ENCODE measurements at places on chromosomes 1 and 21.
A peak's percentile ranks its signal among the peaks of the same experiment; 100 is the strongest.

DNA sequence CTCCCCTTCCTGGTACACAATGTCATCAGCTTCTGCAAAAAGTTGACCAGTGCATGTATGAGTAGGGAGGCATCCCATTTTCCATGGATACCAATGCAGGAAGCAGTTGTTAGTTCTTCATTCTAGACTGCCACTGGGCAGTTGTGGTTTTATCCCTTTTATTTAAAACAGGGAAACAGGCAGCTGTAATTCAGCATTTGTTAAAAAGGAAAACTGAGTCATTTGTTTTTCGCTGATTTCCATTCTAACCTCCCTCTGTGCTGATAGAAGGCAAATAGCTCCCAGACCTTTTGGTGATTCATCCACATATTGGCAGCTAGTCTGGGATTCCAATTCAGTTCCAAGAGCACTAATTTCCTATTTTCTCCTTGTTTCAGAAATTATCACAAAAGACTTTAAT lies 21.1 kb upstream of the ABCA4 start:
- peak; percentile 76 for DNase-seq

- peak; percentile 97 for DNase-seq
Observed at GRCh38 chr1:215475796-215476481, 91.2 kb upstream of the KCTD3 start.

- peak; percentile 66 for DNase-seq
Observed at GRCh38 chr1:154607106-154607608, 829 bp downstream of the ADAR start.

DNA sequence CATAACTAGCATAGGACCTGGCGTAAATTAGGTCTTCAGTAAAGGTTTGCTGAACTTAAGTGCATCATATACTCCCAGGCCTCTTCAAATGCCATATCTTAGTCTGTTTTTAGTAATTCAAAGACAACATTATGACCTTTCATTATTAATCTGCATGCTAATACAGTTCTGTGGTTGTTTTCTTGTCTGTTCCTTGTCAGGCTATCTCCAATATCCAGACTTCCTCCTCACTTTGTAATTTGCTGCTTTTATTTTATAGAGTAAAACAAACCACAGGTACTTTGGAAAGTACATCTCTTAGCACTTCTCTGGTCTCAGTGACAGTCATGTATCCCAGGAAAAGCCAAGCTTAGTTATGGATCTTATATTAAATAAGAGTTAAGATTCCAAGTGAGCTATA lies 65.1 kb upstream of the BMP8A start:
- DNase-seq, result no peak

DNA sequence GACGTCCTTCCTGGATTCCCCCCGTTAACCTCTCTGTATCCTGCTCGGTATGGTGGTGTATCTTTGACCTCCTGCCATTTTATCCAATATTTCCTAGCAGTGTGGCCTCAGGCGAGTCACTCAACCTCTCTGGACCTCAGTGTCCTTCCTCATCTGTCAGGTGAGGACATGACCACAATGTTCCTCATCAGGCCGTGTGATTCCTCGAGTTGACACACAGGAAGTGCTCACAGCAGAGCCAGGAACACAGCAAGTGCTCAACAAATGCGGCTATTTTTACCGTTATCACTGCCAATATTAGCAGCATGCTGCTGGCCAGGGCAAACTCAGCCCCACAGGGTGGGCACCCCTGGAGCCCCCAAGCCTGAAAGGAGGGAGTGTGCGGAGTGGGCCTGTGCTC lies 450.2 kb downstream of the KIF26B start:
- no peak for DNase-seq

DNA sequence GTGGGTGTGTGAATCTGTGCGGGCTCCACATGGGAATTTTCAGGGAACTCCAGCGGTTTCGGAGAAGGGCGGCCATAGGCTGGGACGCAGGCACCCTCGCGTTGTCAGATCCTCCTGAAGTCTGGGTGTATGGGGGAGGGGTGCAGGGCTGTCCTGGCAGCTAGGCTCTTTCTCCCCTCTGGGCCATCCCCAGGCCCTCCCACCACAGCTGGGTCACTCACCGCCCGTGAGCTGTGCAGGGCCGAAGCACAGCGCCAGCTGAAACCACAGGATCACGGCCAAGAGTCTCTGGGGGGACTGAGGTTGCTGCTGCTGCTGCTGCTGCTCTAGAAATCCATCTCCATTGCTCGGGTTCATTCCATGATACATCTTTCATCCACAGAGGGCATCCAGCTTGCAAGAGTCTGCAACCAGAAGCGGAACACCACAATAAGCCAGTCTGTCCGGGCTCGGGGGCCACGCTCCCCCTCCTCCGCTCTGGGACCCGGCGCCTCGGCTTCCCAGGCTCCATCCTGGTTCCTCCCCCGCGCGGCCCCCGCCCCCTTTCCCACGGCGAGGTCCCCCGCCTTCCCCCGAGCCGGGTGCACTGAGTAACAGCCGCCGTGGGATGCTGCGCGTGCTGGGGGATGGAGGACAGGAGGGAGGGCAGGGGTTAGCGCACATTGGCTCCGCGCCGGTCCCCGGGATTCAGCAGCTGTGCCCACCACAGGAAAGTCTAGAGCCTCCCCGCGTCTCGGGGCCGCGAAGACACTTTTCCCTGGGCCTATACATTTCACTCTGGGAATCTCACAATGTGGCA lies 720 bp downstream of the SUSD4 start:
- DNase-seq, result peak; percentile 42

DNA sequence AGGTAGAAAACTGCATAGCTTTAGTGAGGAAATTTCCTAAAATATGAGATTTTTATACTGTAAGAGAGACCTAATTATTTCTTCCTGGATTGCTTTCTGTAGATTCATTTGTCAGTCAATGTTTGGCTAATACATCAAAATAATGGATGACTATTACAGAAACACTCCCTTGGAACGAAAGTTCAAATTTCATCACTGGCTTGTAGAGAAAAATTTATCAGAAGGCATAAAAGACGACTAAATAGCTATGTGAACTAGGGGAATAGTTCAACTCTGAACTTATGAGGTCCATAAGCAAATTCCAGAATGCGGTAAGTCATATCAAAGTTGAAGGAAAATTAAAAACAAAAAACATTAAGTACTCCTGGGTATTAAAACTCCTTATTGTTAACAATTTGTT lies 36.0 kb downstream of the WNT2B start:
- DNase-seq, result peak; percentile 76

DNA sequence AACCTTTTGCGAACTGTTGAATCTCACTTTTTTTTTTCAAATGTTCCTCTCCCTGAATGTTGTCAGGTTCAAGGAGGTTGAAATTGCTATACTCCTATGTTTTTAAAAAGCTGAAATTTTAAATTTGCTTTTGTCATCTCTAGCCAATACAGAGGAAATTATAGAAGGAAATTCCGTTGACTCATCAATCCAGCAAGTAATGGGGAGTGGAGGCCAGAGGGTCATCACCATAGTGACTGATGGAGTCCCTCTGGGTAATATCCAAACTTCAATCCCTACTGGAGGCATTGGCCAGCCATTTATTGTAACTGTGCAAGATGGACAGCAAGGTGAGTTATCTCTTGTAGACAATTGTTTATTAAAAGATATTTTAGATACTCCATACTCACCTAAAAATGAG lies 36.3 kb downstream of the GABPB2 start:
- DNase-seq, result peak; percentile 43

DNA sequence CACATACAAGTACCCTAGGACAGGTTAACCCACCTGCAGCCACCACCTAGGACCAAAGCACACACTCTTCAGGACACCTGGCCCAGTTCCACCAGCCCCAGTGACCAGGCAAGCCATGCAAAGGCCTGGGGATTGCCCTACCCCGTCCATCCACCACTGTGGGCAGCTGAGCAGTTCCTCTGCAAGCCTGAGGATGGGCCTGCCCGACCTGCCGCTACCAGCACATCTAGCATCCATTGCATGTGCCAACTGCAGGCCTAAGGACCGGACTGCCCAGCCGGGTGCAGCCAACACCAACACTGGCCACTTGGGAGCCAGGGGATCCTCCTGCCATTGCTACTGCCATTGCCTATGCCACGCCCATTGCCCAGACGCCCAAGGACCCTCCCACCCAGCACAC lies 558.3 kb downstream of the SMYD3 start:
- no peak for DNase-seq

- no peak for DNase-seq
Observed at GRCh38 chr1:42348498-42348897, 13.5 kb upstream of the FOXJ3 start.

DNA sequence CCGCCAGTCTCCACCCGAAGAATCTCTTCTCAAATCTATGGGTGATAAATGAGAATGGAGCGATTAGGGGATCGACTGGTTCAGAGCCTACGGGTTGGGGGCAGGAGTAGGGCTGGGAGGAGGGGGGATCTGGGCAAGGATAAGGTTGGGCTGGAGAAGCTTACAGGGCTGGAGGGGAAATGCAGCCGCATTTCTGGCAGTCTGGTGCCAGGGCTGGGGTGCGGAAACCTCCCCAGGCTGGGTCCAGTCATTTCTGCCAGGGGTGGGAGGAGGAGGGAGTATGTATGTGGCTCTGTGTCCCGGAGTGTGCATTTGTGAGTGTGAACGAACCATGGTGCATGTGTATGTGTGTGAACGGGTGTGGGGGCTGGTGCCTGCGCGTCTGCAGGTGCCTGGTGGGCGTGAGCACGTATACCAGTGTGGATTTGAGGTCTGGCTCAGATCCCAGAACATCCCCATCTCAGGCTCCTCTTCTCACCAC lies 10.2 kb downstream of the C1orf216 start:
- peak; percentile 24 for DNase-seq

- DNase-seq, result no peak
Observed at GRCh38 chr21:37339552-37339939, 27.0 kb upstream of the DYRK1A start.

- DNase-seq, result peak; percentile 52
Observed at GRCh38 chr1:221794079-221794670, 52.3 kb upstream of the DUSP10 start.

DNA sequence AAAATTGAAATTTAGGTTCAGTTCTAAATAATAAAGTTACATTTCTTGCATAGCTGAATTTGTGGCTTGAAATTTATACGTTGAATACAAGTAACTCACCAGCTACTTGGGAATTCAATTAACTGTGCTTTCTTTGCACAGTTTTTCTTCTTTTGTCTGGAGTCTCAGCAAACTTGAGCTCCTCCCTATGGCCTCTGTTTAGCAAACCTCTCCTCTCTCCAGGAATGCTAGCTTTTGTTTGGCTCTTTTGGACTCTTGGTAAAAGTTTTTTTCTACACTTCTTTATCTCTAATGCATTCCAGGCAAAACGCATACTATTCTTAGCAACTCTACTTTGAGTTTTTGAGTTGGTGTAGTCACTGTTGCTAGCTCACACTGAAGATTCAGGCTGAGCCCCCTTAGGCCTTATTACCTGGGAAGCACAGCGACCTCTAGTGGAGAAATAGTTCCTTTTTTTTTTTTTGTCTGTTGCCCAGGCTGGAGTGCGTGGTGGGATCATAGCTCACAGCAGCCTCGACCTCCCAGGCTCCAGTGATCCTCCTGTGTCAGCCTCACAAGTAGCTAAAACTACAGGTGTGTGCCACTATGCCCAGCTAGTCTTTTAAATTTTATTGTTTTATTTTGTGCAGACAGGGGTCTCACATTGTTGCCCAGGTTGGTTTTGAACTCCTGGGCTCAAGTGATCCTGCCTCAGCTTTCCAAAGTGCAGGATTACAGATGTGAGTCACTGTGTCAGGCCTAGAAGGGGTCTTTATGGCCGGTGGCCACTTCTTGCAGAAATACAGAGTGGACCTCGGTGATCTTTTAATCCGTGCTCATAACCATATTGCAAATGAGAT lies 61.7 kb downstream of the CASQ2 start:
- peak; percentile 59 for DNase-seq

DNA sequence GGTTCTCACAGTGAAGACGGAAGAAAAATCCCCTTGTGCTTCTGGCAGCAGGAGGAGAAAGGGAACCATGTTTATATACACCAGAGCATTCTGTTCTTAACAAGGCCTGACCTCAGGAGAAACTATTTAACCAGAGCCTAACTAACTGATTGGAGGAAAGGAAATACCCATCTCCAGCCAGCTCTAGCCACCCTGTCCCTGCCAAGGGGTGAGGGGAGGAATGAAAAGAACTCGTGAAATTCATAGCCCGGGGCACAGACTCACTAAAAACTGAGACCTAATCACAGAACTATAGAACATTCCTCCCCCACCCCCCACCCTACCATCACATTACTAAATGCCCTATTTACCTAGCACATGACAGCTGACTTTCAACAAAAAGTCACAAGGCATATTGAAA lies 65.0 kb downstream of the KCNH1 start:
- no peak for DNase-seq

GRCh38 chr1:174975764-174976163 lies 24.0 kb upstream of the CACYBP start:
- DNase-seq, result no peak

DNA sequence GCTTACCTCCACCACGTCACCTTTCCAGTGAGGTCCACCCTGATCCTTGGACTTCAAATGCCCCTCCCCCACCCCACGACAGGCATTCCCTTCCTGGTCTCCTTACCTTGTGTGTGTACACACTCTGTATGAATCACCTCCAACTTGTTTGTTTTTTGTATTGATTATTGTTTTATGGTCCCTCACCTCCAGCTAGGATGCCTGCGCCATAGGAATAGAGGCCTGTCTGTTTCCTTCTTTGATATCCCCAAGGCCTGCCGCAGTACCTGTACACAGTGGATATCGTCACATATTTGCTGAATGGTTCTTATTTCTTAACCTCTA lies 219.6 kb upstream of the POU3F1 start:
- no peak for DNase-seq

DNA sequence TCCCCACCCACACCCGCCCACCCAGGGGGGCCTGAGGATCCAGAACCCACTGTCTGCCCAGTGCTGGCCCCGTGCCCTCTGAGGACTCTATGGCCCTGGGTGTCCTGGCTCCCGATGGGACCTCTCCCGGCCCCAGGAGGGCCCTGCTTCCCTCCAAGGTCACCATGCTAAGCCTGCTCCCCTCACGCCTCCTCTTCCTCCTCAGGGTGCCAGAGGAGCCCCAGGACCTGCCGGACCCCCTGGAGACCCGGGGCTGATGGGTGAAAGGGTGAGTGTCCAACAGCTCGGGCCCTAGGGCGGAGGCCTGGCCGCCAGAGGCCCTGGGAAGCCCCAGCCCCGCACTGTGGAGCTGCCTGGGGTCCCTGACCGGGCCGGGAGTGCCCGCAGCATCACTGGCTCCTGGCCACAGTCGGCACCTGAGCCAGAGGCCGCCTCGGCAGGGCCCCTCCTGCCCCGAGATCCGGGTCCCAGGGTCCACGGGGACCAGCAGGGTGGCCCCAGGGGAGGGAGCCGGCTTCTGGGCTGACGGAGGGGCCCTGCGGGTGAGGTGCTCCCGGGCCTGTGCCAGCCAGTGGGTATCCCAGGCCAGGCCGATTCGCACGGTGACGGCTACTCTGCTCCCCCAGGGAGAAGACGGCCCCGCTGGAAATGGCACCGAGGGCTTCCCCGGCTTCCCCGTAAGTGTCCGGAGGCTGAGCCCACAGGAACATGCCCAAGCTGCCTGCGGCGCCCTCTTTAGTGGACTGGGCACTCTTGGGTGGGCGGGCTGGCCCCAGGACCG lies 16.1 kb downstream of the COL6A1 start:
- no peak for DNase-seq

DNA sequence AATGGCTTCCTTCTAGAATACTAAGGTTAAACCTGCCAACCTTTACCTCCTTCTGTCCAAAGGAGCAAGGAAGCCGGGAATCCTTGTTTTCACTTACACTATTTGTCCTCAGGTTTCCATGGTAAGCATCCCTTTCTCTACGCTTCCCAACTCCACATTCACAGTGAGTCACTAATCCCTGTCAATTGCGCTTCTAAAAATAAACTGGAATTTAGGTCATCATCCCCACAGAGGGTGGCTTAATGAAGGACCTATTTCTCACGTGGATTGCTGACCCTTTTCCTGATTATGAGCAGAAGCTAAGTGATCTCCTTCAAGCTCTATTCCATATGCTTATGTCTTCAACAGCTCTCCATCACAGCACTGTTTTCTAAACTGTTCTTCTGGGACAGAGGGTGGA lies 39.9 kb upstream of the ABCA4 start:
- DNase-seq, result peak; percentile 87
